Activated CD8-positive, alpha-beta memory T cell treated with anti-CD3 and anti-CD28 coated beads for 1 hour (primary cell): ENCODE measurements at places on chromosomes 11 and 22.

DNA sequence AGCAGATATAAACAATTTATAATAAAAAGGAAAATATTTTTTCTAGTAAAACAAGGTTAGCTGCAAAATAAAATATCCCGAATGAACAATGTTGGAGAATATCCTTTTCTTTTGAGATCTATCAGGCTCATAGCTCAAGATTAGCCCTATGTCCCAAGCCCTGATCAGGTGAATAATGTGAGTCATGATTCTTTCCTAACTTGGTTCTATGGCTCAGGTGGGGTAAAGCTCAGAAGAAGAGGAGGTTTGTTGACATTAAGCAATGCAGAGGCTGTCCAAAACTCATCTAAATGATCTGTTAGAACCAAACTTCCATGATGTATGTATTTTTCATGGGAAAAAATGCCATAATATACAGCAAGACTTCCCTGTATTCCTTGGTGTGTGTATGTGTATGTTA, 86.1 kb downstream of the TRIM44 start:
- no peak for DNase-seq

DNA sequence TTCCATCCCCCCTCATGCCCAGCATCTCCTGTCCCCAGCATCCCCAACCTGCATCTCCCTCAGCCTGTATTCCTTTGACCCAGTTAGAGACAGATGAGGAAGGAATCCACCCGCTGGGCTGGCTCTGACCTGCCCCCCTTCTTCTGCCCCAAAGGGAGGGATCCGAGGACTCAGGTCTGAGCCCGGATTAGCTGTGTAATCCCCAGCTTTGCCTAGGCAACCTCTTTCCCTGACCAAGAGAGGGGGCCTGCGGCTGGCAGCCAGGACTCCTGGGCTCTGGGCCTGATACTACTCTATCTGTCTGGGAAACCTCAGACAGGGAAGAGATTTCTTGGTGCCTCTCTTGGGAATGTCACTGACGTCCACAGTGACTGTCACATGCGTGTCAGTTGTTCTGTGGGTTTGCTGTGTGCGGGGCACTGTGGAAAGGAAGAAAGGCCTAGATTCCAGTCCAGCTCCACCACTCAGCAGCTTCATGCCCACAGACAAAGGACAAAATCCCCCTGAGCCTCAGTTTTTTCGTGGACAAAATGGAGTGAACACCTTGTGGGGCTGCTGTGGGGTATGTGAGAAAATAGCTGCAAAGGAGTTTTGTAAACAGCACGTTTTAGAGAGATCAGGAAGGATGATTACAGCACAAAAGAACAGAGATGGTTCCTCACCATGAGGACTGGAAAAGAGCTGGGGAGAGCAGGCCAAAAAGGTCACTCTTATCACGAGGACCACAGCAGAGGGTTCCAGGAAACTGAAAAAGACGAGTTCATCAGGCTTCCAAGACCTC, 1.3 kb upstream of the NDUFV1 start:
- no peak for DNase-seq

- DNase-seq, result no peak
Measured at GRCh38 chr22:37983860-37984791, at the start of gene SOX10. SOX10 (minus strand) TSS chr22:37984555; CDS start chr22:37983784, 771 bp downstream.

- DNase-seq, result no peak
Measured at GRCh38 chr11:127627629-127628457, 627.3 kb upstream of the KIRREL3 start.

GRCh38 chr11:33043221-33043830, 4.0 kb downstream of the TCP11L1 start:
- DNase-seq, result no peak

- DNase-seq, result peak; percentile 52
Measured at GRCh38 chr11:118572061-118572980, at the start of gene ARCN1. ARCN1 (plus strand) TSS chr11:118572409; CDS start chr11:118572548, 139 bp downstream.

GRCh38 chr11:64185175-64185692, 737 bp upstream of the STIP1 start:
- DNase-seq, result no peak

- DNase-seq, result peak; percentile 41
Measured at GRCh38 chr11:60334005-60334620, 7.1 kb downstream of the MS4A6E start.
